ENCODE measurements at places on chromosomes 7 and 10.

- DNase-seq, result no peak
Observed at GRCh38 chr7:105734233-105734632, 142.2 kb downstream of the ATXN7L1 start.

DNA sequence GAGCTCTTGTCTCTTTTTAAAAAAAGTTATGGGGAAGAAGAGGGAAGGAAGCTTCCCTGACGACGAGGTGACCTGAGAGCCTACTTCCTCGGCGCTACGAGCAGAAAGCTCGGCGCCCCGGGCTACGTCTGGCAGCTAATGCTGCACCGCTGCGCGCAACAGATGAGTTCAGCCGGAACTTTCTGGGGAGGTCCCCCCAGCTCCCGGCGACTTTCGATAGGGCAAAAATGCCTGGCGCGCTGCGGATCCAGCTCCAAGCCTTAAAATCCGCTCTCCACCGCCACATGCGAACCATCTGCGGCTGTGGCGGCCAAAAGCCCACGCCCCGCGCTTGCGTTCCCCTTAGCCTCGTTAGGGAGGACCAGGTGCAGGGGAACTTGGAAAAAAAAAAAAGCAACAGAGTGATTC lies 621 bp downstream of the P4HA1 start:
- DNase-seq, result no peak

GRCh38 chr10:132592790-132593383 lies 55.3 kb downstream of the INPP5A start:
- DNase-seq, result no peak

GRCh38 chr7:157813053-157813452 lies 476.2 kb downstream of the DNAJB6 start:
- DNase-seq, result no peak

GRCh38 chr10:22737587-22737986 lies 23.2 kb upstream of the PIP4K2A start:
- DNase-seq, result no peak

DNA sequence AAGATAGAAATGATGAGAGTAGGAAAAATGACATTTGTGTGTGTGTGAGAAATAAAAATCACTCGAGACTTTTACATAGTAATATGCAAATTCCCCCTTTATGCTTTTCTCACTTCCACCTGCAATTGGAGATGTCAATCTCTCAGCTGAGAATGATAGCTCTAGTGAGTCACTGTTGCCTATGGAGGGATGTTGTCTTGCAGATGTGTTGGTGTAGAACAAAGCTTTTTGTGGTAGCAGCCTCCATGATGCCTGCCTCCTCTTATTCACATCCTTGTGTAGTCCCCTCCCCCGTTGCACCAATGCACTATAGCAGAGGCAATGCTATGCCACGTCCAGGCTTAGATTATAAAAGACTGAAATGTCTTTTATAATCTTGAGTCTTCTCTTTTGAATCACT lies 33.8 kb downstream of the SPAG6 start:
- DNase-seq, result no peak

DNA sequence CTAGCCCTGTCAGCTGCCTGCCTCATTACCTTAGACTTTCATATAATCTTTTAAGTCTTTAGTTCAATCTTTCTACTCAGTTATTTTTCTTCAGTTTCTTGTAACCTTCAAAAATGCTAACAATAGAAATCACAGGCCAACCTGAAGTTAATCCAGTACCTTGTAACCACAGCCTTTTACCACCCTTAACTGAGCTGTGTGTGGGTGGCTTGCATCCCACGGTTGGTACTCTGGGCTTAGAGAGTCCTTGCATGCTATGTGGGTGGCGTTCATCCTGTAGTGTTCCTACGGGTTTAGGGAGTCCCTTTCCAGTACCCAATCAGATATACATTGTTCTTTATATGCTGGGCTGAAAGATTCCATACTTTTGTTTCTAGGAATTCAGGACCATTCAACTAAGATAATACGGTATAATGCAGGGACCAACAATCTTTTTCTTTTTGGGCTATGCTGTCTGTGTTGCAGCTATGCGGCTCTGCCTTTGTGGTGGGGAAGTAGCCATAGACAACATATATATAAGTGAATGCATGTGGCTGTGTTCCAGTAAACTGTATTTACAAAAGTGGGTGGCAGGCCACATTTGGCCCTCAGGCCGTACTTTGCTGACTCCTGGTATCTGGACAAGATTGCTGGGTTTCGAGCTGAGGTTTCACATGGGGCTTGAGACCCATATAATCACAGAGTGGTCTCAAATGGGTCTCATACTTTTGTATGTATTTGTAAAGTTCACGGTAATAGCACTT lies 280.8 kb upstream of the LRGUK start:
- DNase-seq, result no peak

GRCh38 chr10:18214691-18215563 lies 74.7 kb downstream of the CACNB2 start:
- DNase-seq, result no peak

DNA sequence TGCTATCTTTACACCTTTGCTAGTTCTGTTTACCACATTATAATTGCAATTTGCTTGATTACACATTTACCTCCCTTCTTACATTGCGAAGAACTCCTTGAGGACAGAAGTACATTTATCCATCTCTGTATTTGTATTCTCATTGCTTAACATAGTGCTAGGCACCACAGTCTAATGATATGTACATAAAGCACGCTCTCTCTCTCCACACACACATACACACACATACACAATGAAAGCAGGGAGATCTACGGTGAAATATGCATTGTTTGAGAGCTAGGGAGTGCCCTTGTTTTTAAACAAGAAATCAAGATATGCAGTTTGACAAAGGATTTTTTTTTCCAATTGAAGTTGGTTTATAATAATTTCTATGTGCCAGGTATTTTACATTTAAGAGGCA lies 148.7 kb downstream of the BMPER start:
- no peak for DNase-seq

DNA sequence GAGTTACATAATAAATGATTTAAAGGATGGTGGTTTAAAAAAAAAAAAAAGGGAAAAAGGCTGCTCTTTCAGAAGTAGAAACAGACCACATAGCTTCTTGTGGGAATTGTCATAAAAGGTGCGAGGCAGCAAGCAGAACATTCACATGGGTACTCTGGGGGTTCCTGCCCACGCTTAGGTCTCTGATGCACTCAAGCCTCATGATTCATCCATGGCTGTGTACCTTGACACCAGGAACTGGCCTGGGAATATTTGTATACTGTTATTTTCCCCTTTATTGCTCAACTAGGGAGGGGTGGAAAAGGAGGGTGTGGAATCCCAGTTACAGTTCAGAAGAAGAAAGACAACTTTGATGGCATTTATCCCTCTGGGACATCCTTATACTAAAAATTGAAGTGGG lies 4.0 kb downstream of the PON2 start:
- DNase-seq, result no peak

- DNase-seq, result no peak
Observed at GRCh38 chr7:101591504-101591903, 37.6 kb downstream of the MYL10 start.

DNA sequence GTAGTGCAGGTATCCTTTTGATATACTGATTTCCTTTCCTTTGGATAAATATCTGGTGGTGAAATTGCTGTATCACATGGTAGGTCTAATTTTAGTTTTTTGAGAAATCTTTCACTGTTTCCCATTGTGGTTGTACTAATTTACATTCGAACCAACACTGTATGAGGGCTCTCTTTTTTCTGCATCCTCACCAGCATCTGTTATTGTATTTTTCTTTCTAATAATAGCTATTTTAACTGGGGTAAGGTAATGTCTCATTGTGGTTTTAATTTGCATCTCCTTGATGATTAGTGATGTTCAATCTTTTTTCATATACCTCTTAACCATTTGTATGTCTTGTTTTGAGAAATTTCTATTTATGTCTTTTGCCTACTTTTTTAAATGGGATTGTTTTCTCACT lies 335.4 kb upstream of the MTPN start:
- no peak for DNase-seq

DNA sequence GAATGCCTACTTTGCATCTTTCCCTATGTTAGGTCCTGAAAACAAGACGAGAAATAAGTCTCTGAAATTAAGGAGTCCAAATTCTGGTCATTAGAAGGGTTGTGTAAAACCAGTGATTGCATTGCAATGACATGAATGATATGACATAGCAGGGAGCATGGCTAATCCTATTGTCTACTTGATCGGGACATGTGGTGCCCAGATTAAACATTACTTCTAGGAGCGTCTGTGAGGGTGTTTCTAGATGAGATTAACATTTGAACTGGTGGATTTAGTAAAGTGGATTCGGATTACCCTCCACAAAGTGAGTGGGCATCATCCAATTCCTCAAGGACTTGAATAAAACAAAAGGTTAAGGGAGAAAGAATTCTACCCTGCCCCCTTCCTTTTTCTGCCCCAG lies 434.9 kb upstream of the KLF6 start:
- DNase-seq, result no peak

DNA sequence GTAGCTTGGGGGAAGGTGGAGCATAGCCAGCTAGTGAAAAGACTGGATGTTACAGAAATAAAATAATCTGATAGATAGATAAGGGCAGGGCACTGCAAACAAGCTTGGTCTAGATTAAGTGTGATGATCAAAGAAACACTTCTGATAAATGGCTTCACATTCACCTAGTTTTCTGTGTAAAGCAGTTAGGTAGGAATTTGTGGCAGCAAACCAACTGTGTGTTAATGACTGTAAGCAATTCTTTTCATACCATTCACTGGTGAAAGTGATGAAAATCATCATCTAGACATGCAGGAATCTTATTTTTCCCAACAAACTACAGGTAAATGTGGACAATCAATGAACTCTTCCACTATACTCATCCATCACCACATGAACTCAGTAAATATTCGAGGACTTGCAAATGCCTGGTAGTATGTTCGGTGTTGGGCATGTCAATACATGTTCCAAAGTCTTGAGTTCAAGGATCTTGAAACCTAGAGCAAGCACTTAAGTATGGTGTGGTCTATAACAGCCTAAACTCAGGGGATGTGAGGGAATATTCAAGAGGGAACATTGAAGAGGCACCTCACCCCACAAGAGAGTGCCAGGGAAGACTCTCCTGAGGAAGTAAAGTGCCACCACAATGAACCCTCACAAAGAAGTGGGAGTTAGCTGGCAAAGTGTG lies 20.5 kb downstream of the PON3 start:
- DNase-seq, result no peak

DNA sequence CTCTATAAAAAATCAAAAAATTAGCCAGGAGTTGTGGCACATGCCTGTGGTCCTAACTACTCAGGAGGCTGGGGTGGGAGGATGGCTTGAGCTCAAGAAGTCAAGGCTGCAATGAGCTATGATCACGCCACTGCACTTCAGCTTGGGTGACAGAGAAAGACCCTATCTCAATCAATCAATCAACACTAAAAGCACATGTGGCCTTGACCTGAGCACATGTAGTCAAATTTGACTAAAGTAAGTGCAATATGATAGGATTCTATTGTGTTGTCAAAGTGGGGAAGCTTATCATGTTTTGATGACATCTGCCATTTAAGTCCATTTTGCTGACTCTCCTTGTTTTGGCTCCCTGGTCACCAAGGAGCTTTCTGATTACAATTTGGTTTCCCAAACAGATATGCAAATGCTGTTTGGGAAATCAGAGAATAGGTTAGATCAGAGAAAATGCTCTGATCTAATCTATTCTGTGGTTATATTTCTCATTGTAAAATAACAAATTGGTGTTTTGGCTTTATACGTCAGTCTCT lies 43.8 kb upstream of the ATOH7 start:
- DNase-seq, result no peak

- DNase-seq, result no peak
Observed at GRCh38 chr7:48074204-48074654, 14.8 kb upstream of the UPP1 start.

GRCh38 chr10:124245806-124246440 lies 152.5 kb upstream of the CHST15 start:
- DNase-seq, result no peak

- DNase-seq, result peak; percentile 66
Observed at GRCh38 chr7:29102558-29103151, 43.7 kb downstream of the CPVL start.

- DNase-seq, result no peak
Observed at GRCh38 chr10:15335508-15335907, 35.6 kb downstream of the FAM171A1 start.

DNA sequence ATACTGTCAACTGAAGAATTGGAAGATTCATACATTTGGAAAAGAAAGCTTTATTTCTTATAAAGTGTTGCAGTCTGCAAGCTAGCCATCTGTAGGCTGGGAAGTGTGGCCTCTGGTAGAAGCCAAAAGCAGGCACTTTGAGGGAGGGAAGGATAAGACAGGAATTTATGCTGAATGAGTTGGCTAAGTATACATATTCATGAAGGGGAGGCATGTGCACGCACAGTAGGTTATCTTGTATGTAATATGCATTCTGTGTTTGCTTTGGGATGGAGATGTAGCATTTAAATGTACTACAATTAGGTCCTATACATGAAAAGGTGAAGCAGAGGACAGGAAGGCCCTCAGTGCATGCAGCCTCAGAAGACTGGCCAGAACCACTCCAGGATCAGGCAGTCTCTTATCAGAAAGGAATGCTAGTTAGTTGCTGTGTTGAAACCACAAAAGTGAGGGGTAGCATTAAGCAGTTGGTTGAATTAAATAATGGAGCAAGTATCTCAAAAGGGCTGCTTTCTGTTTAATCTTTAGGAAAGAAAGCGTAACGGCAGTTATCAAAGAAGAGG lies 40.9 kb downstream of the MYO3A start:
- DNase-seq, result no peak

DNA sequence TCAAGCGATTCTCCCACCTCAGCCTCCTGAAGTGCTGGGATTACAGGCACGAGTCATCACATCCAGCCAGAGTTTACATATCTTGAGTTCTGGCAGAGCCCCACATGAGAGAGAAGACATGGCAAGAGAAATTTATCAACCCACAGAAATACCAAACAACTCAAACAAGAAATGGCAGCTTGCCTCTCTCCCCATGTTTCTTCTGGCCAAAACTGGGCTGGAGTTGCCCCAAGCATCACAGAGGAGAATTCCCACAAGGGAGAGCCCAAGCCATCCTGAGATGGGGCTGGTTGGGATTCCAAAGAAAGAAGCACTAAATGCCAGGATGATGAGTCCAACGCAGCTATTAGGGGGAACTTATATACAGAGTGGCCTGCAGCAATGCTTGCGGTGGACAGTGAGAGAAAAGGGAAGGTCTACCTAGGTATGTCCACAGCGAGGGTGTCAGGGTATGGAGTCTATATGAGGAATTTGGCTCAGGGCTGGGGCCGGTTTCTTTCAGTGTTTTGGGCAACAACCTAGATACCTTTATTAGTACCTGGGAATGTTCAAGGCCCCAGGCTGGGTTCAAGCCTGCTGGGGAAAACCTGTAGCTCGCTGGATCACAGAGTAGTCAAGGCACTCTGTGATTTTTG lies 14.5 kb upstream of the PAX4 start:
- DNase-seq, result peak; percentile 71
